ENCODE measurements at places on chromosomes 1 and 21.
A peak's percentile ranks its signal among the peaks of the same experiment; 100 is the strongest.

GRCh38 chr1:197224160-197224559, 43.9 kb upstream of the CRB1 start:
- no peak for DNase-seq

DNA sequence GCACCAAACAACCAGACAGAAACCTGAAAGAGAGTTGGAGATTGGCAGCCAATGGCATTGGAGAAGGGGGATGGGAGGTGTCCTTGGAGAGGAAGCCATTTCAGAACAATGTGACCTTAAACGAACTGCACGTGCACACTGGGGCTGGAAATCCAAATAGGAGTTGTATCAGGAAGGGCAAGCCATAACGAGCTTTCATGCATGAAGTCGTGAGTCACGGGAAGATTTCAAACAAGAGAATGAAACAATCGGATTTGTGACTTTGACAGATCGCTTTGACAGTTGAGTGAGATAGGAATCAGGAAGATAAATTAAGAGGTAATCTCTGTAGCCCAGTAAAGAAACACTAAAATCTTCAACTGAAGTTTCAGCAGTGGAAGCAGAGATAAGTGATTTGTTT, 445.8 kb upstream of the ZP4 start:
- no peak for DNase-seq

DNA sequence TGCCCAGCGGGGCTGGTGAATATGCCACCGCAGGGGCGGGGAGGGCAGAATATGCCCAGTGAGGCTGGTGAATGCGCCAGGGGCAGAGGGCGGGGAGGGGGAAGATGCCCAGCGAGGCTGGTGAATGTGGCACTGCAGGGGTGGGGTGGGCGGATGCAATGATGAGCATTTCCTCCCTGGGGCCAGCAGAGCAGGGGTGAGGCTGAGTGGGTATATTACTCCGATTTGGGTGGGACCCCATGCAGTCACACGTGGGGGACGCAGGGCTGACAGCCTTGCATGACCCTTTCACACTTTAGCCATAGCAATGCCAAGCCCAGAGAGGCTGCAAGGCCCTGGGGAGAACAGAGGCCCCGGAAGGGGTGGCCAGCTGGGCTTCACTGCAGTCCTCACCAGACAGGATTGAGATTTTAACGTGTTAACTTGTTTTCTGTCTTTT, 9.3 kb upstream of the SLX9 start:
- peak; percentile 48 for DNase-seq

- DNase-seq, result no peak
These were observed 94.2 kb upstream of the SLC2A1 start for GRCh38 chr1:43052786-43053439.

DNA sequence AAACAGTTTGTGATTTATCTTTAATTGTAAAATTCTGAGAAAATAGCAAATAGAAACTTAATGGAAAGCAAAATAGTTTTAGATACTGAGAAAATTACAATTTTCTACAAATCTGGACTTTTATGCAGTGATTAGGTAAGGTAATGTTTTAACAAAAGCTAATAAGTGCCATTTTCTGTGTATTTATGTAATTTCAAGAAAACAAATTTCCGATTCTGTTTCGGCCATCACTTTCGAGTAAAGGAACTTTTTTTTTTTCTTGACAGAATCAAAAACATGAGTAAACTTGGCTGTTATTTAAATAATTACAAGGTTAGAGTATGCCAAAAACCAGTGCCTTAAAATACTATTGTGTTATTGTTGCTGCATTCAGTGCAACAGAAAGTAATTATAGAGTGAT, 280.4 kb upstream of the C1orf105 start:
- DNase-seq, result no peak

Data from T-helper 17 cell (primary cell).